ENCODE measurements at places on chromosomes 16 and 17. TPM values are rescaled to one million over a fixed set of nuclear protein-coding genes. Genes with fewer than 3 reads are reported as not detected.

Gene NLRC3
- 1.5 TPM for polyA plus RNA-seq

Gene GNG13
- 0.37 TPM for polyA plus RNA-seq

DNA sequence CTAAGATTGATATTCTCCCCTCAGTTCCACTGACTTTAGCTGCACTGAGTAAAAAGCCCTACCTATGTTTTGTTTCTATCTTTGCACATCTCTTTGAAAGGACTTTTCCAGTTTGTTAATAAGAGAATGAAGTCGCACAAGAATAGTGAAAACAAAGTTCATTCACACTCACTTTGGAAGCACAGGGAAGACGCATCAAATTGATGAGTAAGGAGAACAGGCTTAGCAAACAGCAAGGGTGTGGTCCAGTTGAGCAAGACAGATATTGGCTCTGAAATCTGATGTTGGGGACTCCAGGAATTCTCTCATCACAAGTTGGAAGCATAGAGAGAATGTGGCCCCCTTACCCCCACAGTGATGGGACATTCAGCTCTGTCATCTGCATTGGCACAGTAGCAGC is 221.3 kb downstream of the CDH11 start:
- DNase-seq: no peak

DNA sequence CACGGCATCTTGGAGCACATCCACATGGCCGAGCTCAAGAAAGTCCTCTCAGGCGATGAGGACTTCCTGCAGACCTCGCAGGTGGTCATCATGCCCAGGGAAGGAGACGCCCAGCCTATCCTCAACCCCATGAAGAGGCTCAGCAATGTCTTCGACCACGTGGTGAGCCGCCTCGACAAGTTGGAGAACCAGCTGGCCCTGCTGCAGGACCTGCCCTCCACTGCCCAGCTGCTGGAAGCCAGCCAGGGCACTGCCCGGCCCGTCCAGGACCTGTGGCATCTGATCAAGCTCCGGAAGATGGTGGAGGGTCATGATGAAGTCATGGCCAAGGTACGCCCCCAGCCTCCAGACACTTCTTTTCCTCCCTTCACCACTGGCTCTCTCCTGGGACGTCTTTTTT is 440 bp downstream of the C16orf96 start:
- no peak for DNase-seq

- no peak for DNase-seq
Measured at GRCh38 chr17:59757881-59758385, 50.5 kb downstream of the VMP1 start.

- no peak for DNase-seq
Measured at GRCh38 chr17:63653050-63653449, 30.8 kb downstream of the MAP3K3 start.

Gene CEMP1
- 10.7 TPM for polyA plus RNA-seq

GRCh38 chr17:21245639-21246084 is 7.5 kb downstream of the NATD1 start:
- no peak for DNase-seq

DNA sequence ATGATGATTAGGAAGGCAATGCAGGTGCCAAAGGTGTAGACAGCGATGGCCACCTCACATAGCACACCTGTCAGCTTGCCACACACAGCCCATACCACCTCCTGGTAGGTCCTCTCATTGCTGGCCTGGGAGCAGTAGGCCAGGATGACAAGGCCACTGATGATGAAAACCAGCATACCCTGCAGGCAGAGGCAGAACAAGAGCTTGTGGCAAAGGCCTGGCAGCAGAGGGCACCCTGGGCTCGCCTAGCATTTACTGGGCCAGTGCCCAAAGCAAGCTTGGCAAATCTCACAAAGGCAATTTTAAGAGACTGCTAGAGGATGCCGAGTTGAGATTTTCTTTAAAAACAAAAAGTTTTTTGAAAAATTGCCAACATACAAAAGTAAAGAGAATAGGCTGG is 5.9 kb downstream of the SLC38A7 start:
- no peak for DNase-seq
